NCI-H187 treated with DMSO at 0.1 percent for 48 hours (cell line): ENCODE measurements at places on chromosomes 1 and 21.

GRCh38 chr1:32404946-32405345, 10.7 kb upstream of the BSDC1 start:
- DNase-seq = no peak

GRCh38 chr1:78836726-78837125, 169.8 kb downstream of the ADGRL4 start:
- no peak for DNase-seq

GRCh38 chr1:95088303-95088702, 15.6 kb upstream of the ALG14 start:
- DNase-seq = no peak

DNA sequence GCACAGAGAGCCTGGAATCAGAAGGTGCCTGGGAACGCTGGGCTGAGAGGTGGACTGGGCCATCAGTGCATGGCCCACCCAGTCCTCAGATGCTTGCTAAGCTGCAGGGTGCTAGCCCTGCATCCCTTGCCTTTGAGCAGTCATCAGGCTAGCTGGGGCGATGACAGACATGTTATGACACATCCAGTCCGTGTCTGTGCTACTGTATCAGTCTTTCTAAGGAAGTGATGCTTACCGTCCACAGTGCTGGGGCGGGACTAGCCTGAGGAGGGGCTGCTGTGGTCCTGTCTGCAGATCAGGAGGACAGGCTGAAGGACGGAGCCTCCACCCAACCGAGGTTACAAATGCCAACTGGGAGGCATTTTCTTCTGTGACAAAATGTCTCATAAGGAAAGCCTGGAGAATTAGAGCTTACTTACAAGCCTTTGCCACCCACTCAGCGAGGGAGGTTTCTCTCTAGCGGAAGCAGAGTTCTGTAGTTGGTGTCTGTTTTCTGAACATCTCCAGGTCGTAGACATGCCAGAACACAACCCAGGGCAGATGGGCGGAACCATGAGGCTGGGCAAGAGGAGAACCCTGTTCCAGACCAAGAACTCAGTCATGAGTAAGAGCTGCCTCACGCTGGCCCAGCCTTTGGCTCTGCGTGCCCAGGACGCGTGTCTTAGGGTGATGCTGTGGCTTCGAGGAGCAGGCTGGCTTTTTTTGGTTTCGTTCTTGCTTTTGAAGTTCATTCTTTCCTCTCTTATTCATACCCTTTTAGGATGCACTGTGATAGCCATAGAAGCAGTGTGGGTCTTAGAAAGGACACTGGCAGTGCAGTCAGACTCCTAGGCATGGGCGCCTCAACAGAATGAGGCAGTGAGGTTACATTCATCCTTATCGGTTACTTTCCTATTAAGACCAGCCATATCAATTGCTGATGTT, 14.3 kb downstream of the SLFNL1 start:
- DNase-seq = no peak

GRCh38 chr1:107116306-107116790, 24.5 kb upstream of the NTNG1 start:
- no peak for DNase-seq

GRCh38 chr1:60341274-60341673, 267.7 kb upstream of the C1orf87 start:
- no peak for DNase-seq

- DNase-seq = no peak
These were observed 31.9 kb upstream of the RAP1A start for GRCh38 chr1:111587509-111588174.

- no peak for DNase-seq
These were observed 47.4 kb downstream of the SLC30A10 start for GRCh38 chr1:219880765-219881457.

- DNase-seq = no peak
These were observed 382.5 kb upstream of the VAMP3 start for GRCh38 chr1:7388488-7389185.

DNA sequence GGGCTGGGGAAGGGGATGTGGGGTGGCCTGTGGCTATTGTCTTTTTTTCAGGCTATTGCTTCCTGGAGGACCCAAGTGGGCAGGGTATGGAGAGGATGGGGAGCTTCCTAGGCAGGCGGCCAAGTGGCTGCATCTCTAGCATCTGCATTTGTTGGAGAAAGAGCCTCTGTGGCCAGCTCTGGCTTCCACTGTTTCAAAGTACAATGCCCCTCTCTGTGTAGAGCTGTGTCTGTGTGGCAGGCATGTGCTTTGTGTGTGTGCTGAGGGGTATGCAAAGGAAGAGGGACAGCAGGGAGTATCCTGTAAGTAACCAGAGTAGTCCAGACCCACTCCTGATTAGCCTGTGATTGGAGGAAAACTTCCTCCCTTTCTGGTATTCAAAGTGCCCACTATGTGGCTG, 40.6 kb downstream of the KCNA2 start:
- DNase-seq = no peak

DNA sequence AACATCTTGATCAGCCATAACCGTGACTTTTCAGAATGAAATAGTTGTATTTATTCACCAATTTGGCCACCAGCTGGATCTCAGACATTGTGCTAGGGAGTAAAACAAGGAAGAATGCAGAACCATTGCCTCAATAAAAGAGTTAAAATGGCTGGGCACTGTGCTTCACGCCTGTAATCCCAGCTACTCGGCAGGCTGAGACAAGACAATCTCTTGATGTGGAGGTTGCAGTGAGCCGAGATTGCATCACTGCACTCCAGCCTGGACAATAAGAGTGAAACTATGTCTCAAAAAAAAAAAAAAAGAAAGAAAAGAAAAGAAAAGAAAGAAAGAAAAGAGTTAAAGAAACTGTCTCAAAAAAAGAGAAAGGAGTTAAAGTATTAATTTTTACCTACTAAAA, 199.5 kb downstream of the TPR start:
- no peak for DNase-seq

- DNase-seq = no peak
These were observed 568.7 kb upstream of the RGS18 start for GRCh38 chr1:191589536-191589935.

- DNase-seq = no peak
These were observed 36.0 kb upstream of the DISC1 start for GRCh38 chr1:231590453-231591198.

DNA sequence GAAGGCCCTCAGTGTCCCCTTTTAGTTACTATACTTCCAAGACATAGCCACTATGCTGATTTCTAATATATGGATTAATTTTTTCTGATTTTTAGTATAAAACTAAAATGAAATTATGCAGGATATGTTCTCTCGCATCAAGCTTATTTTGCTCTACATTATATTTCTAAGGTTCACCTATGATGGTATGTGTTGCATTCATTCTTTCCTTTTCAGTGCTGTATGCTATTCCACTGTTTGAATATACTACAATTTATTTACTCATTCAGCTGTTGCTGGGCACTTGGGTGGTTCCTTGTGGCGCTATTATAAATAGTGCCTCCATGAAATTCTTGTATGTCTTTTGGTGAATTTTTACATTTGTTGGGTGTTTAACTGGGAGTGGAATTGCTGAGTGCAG, 230.3 kb downstream of the ATG4C start:
- DNase-seq = no peak

- no peak for DNase-seq
These were observed 9.2 kb upstream of the PLEKHG5 start for GRCh38 chr1:6500544-6501278.

DNA sequence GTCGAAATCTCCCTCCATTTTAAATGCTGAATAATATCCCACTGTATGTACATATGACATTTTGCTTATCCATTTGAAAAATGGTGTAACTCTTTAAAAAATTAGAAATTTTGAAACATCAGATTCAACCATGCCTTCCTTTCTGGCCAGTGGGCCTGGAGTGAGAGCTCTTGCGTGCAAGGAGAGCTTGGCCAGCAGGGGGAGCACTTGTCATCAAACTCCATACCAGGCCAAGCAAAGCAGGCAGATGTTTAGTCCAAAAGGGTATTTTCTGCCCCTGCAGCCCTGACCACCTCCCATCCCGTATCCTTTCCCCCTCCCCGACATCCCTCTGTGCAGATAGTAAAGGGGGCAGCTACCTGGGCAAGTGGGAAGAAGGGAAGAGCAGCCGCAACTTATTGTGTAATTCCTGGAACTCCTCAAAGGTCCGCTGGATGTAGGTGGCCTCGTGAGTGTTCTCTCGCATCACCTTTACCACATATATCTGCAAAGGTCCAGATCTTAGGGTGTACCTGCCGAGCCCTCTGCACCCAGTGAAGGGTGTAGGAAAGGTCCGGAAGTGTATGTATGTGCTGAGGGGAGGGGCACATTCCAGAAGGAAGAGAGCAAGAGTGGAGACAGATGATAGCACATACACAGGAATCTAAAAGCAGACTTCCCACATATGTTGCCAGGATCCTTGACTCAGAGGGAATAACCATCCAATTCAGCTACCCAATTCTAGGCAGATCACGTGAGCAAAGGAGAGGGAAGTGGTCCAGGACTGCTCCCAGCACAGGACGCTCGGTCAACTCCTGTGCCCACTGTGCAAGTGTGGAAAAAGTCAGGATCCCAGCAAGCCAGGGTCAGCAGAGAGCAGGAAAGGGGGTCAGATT, 19.9 kb upstream of the PPP1R15B start:
- DNase-seq = peak; percentile 17

GRCh38 chr1:33424205-33424604, 6.7 kb downstream of the PHC2 start:
- DNase-seq = no peak

DNA sequence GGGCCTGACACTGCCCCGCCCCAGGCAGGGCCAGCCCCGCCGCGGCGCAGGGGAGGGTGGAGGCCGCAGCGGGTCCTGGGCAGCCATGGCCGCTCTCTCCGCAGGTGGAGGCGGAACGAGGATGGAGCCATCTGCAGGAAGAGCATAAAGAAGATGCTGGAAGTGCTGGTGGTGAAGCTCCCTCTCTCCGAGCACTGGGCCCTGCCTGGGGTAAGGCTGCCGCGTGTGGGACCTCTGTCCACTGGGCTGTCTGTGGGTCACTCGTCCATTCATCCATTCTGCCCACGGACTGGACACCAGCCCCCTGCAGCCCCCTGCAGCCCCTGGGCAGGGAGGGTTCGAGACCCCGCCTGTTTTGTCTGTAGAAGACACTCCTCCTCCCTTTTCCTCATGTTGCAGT, 18.4 kb upstream of the LRRC3 start:
- no peak for DNase-seq

- DNase-seq = no peak
These were observed 239.7 kb upstream of the PLD5 start for GRCh38 chr1:242764161-242764560.

- DNase-seq = no peak
These were observed 81.7 kb upstream of the VANGL1 start for GRCh38 chr1:115560027-115560426.

DNA sequence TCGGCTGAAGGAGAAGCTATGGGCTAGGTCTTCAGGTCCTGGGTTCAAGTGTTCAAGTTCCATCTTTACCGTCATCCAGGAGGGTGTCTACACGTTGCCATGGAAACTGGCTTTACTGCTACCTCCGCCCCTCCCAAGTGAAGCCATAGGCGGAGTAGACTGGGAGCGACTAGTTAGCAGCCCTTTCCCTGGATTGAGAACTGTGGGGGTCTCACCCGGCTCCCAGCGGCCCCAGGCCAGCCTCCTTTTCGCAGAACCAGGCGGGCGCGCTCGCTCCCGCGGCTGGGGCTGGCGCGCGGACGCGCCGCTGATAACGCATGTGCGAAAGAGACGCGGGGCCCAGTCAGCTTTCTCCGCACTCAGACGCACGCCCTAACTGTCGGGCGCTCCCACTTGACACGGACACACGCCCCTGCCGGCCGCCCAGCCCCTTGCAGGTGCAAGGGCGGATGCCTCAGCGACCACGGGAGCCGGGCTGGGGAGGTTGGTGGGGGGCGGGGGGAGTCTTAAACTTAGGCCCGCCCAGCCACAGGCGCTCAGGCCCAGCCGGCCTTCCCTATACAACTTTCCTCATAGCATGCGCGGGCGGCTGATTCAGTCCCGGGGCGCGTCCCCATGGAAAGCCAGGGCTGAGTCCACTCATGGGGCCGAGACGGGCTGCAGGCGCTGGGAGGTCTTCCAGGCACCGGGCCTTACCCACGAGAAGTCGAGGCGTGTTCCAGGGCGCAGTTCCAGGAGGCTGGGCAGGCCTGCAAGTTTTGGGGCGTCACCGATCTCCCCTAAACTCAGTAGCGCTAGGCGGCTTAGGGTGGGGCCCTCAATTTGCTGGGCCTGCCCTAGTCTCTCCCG, 7.4 kb downstream of the EFNA4 start:
- DNase-seq = no peak

- no peak for DNase-seq
These were observed 33.2 kb upstream of the FNBP1L start for GRCh38 chr1:93414749-93415148.

DNA sequence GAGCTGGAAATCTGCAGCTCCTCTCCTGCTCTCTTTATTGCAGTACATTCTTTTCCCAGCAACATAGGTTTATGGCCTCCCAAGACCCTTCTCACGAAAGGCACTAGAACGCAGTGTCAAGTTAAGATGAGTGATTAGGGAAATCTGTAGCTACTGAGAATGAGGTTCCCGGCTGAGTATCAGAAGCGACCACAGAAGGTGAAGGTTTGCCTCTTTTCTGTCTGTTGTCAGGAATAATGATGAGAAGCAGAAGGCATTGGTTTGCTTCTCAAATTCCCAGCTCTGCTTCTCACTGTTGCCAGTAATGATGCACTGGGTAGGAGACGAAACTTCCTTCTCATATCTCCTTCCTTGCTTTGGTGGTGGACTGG, 128.4 kb downstream of the NTMT2 start:
- no peak for DNase-seq

DNA sequence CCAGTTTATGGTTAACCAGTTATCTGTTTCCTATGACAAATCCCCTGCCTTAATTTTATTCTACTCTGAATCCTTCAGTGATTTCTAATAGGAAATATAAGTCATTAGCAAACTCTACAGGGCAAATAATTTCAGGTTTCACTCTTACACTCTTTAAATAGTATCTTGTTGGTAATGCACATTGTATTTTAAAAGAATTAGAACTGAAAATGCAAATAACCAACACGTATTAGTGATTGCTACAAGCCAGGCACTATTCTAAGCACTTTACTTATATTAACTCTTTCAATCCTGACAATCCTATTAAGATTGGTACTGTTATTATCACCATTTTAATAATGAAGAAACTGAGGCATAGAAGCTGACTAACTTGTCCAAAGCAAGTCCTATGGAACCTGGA, 48.3 kb upstream of the LHX8 start:
- DNase-seq = no peak

DNA sequence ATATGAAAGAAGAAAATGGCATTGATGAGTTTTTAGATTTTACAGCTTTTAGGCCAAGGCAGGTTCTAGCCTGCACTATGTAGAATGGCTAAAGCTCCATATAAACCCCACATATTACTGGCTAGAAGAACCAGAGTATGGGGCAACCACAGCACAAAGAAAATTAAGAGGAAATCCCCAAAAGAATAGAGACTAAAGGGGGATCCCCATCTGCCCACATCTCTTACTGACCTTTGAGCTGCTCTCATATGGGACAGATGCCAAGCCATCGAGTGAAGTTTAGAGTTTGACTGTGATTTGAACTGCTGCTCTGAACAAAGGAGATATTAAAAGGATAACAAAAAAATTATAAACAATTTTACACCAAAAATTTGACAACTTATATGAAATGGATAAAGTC, 102.2 kb upstream of the HAO2 start:
- DNase-seq = no peak

DNA sequence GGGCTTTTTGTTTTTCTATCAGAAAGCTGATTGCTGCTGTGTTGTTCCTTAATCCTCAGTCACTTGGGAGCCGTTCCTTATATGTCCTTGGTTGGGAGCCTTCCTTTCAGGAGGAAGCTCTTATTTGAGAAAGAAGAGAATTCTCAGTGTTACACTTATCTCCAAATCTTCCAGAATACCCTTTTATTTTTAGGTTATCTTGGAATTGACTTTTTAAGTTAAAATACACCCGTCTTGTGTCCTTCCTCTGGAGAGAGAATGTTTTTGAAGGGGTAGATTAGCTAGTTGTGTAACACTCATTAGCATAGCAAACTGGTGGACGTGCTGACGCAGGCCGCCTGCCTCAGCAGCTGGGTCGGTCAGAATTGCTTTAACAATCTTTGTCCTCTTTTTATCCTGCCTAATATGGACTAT, 42.1 kb downstream of the LRRC8B start:
- DNase-seq = no peak
